ENCODE measurements at places on chromosomes 11 and 22.

DNA sequence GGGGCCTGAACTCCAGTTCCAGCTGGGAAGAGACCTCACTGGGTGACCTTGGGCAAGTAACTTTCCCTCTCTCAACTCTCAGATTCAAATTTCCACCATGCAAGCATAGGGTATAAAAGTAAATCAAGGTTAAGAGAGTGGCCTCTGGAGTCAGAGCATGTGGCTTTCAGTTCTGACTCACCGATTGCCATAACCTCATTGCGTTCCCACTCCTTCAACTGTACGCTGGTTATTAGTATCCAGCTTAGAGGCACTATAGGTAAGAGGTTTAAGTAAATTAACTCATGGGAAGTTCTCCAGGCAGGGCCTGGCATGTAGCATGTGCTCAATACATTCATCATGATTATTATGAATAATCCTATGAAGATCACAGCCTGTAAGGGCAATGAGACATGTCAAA, 88.3 kb downstream of the FBXO7 start:
- DNase-seq = no peak

DNA sequence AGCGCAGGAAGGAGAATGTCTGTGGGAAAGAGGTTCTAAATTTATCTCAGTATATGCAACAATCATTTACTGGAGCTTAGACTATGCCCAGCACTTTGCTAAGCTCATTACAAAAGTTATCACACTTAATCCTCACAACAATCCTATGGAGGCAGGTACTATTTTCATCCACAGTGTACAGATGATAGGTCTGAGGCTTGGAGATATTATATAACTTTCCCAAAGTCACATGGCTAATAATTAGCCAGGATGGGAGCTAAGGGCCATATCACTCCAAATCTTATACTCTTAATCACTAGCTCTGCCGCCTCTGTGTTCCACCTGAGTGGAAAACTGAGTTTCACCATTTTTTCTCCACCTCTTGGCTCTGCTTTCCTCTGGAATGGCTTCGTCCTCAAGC, 47.3 kb upstream of the CAPRIN1 start:
- no peak for DNase-seq

GRCh38 chr22:32862083-32862482, 60.6 kb downstream of the TIMP3 start:
- DNase-seq = no peak

DNA sequence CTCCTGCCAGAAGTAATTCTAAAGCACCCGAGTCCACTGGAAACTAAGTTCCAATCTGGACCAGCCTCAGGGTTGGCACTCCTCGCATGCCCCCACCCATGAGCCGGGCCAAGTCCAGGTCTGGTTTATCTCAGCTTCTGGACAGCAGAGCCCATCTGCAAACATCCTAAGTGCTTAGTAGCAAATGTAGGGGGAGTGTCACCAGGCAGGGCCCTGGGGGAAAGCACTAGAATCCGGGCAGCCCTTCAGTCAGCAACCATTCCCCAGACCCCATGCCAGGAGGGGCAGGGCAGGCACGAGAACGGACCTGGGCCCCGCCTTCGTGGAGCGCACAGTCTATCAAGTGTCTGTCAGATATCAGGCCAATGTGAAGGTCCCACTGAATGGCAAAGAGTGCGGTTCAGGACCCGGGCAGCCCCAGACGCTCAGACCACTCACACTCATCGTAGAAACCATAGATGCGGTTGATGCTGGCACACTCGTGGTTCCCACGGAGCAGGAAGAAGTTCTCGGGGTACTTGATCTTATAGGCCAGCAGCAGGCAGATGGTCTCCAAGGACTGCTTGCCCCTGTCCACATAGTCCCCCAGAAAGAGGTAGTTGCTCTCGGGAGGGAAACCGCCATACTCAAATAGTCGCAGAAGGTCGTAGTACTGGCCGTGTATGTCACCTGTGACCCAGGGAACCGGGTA, 1.3 kb downstream of the PPP1CA start:
- no peak for DNase-seq

GRCh38 chr11:61120706-61121191, 18.5 kb downstream of the CD5 start:
- no peak for DNase-seq

- no peak for DNase-seq
Measured at GRCh38 chr11:134658481-134659225, 246.6 kb upstream of the B3GAT1 start.

DNA sequence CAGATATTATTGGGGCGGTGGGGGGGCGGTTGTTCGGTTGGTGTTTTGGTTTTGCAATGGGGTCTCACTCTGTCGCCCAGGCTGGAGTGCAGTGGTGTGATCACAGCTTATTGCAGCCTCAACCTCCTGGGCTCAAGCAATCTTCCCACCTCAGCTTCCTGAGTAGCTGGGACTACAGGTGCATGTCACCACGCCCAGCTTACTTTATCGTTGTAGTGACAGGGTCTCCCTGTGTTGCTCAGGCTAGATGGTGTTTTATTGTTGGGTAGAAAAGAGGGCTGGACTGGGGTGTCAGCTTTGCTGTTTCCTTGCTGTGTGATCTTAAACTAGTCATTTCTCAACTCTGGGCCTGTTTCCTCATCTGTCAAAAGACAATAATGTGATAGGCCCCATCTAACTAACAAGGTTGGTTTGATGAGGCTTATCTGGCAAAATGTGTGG, 17.5 kb upstream of the MYH9 start:
- no peak for DNase-seq

DNA sequence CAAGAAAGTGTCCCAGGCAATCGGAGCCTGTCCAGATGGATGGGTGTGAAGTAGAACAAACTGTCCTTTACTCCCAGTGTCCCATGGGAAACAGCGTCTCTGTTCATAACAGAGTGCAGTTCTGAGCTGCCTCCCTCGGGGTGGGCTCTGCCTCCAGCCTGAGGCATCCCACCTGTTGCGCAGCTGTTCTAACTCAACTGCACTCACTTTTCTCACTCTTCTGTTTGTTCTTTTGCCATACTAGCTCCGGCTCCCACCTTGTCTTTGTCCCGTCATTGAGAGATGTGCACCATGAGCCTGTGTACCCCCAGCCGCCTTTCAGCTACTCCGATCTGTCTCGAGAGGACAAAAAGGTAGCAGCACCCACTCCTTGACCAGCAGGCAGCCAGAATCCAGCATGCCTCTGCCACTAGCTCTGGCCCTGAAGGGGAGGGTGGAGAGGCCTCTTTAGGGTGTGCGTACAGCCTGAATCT, 20.7 kb upstream of the CDC42EP2 start:
- no peak for DNase-seq

GRCh38 chr22:26124991-26125725, 44.1 kb upstream of the SEZ6L start:
- no peak for DNase-seq

- DNase-seq = no peak
Measured at GRCh38 chr11:133172349-133172748, 360.0 kb downstream of the OPCML start.

DNA sequence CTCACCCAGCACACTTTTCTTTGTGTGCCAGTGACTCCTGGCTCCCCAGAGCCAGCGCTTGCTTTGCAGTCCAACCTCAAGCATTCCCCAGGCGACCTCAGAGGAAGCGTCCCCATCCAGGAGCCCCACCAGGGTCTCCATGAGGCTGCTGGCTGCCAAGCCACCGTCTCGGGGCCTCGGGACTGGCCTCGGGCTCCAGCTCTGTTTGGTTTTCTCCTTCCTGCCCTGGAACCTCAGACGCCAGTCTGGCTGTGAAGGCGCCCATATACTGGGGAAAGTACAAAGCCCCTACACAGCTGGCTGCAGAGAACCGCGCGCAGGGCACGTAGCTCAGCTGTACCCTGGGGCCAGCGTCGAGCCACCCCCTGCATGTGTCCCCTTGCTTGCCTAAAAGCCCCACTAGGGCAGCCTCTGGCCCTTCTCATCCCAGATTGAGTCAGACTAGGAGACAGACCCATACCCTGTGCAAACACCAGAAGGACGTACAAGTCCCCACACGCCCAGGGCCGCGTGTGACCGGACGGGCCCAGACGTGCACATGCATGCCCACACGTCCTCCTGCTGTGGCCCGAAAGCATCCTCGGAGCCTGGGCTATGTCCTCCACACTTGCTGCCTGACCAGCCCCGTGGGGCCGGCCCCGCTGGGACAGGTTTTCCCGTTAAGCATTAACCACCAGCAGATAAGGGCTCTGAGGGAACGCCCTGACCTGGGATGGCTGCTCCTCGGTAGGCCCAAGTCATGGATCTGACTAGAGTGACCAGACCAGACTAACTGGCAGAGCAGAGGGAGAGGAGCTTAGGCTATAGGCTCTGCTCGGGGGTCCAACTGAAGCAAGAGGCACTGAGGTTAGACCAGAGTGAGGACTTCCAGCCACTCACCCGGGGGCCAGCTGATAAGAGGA, 4.2 kb upstream of the SYT8 start:
- DNase-seq = peak; percentile 74

DNA sequence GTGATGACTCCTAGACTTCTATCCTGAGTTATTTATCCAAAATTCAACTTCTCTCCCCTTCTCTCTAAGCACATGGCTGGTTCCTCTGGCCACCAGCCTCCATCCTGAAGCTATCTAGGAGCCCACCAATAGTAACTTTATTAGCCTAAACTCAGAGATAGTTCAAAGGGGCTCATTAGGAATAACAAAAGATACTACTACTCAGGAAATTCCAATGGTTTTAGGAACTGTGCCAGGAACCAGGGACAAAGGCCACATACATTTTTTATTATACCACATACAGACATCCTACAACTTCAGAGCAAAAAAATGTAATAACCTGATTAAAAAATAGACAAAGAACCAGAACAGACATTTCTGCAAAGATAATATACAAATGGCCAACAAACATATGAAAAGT, 27.9 kb downstream of the SLC25A17 start:
- DNase-seq = no peak

DNA sequence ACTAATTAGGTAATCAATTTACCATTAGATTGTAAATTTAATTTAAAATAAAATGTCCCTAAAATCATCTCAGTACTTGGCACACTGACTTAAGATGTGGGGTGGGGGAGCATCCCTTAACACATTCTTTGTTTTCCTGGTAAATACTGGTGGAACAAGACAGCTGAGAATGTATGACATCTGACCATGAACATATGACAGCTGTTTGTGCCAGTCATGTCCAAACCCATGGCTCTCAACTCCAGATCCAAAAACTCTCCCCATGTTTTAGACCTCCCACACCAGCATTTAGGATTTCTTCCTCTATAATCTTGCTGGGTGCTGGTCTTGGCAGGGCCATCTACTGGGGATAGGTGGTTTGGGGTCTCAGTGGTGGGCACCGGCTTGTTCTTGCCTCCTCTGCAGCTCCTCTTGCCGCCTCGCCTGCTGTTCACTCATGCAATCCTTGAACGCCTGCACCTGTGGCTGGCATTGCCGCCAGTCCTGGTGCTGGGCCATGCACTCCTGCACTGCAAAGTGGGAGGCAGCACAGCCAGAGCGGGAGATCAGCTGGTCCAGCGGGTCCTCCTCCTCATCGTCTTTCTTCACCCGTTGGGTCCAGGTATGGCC, 3.8 kb downstream of the COA4 start:
- DNase-seq = no peak

DNA sequence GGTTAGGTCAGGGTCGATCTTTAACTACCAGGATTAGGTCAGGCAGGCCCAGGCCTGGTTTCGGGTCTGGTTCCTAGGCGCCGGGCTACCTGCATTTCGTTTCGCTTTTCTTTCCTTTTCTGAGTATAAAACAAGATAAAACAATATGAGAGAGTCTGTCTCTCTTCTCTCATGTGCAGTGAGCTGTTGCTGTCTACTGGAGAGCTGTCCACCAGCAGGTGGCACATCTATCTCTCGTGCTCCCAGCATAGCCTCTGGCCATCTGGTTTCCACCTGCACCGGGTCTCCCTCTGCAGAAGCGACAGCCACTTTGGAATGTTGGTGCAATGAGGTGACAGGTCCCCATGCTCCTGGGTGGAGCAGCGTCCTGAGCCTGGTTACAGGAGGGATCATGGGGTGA, 27.6 kb downstream of the RIBC2 start:
- DNase-seq = peak; percentile 66

DNA sequence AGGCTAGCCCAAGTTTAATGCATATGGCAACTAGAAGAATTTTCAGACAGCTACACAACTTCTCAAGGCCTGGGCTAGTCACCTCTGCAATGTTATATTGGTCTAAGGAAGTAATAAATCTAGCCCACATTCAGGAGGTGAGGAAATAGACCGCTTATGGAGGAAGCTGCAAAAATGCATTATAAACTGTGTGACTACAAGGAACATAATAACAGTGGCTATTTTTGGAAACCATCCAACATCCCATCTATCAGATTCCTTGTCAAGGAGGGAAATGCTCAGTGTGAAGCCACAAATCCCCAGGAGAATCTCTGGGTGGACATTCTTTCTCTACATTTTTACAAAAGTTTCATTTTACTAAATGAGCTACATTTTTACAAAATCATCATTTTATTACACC, 76.1 kb downstream of the BBOX1 start:
- DNase-seq = no peak

DNA sequence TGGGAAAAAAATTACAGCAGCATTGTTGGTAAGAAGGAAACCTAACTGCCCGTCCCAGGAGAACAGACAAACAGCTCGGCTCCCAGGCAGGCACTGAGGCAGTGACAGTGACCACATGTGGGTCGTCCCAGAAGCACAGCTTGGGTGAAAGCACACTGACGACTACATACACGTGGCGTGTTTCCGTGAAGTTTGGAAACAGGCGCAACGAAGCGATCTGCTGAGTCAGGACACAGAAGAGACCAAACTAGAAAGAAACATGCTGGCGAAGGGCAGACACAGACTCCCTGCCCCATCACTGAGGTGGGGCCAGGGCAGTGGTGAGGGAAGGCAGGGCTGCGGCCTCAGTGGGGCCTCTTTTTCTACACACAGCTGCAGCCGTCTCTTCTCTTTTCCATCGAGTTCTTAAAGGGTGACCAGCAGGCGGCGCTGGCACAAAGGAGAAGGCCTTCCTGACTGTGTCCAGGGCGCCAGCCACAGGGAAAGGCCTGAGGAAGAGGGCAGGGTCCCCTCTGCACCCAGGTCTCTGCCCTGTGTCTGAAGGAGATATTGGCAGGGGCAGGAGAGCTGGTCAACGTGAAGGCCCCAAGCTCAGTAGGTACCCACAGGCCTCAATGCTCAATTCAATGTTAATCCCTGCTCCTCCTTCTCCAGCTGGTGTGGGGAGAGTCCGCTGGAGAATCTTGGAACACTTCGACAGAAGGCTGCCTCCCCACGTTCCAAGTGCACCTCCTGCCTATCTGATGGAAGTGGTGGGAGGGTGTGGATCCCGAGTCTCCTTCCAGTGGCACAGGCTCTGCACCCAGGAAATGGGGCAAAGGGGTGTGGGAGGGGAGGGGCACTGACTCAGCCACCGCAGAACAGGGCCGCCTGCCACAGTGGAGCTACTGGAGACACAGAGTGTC, 19.9 kb downstream of the CARS1 start:
- DNase-seq = peak; percentile 38

GRCh38 chr11:63599211-63600122, 14.8 kb downstream of the PLAAT3 start:
- DNase-seq = no peak

All from LoVo (cell line).